Vagina (tissue), 2 donors: ENCODE measurements at places on chromosomes 13 and 19.

DNA sequence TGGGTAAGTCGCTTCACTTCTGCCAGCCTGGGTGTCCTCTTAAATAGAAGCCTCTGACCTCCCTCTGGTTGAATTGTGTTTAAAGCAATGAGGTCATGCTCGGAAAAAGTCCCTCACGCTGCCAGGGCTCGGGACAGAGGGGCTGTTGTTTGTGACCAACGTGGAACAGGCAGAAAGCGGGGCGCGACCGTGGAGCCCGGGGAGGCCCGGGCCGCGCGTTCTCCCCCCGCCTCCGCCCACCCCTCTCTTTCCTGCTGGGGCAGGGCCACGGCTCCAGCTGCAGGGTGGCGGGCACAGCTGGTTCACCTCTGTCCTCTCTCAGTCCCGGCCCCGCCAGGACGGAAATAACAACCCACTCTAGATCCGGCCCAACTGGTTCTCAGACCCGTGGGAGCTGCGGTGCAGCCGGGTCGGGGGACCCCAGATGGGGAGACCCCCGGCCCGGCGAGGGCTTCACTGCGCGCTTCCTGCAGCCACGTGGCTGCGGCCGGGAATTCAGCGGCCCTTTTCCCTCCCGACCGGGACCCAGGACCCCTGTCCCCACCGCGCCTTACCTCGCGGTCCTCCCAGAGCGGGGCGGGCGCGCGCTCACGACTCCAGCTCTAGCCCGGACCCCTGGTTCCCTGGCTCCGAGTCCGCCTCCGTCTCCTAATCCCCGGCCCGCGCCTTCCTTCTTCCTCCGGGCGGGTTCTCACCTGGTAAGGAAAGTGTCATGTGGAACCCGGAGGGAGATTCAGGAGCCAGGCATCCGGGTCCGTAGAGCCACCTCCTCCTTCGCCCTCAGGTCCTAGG, 1.9 kb downstream of the CDC42EP5 start:
- no peak for DNase-seq

DNA sequence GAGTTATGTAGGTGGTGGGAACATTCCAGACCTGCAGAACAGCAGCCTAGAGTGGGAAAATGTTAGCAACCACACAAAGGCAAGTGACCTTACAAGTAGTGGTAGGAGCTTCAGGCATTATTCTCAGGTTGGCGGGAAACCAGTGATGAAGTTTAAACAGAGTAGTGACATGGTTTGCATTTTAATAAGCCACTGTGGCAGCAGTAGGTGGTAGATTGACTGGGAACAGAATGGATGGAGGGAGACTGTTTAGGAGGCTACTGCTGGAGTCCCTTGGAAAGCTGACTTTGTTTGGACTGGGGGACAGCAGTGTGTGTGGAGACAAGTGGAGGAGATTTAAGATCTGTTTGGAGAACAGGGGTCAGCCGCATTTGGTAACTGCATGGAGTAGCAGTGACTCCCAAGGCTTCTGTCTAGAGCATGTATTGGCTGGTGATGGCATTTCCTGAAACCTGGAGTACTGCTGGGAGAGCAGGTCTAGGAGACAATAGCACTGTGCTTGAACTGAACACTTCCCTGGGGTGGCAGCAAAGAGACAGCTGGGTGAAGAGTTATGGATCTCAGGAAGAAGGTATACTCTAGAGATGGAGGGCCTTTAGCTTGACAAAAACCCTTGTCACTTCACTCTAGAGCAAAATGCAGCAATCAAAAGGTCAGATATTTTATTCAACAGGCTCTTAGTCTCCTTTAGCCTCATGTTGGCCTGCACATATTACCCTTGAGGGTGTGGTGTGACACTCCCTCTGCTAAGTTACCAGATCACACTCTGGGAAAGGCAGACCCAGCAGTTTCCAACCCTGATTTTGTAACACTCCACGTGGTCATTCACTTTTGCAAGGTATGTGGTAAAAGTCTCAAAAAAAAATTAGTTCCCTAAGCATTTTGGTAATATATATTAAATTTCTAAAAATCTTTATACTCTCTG, 70.3 kb downstream of the DHRS12 start:
- no peak for DNase-seq

DNA sequence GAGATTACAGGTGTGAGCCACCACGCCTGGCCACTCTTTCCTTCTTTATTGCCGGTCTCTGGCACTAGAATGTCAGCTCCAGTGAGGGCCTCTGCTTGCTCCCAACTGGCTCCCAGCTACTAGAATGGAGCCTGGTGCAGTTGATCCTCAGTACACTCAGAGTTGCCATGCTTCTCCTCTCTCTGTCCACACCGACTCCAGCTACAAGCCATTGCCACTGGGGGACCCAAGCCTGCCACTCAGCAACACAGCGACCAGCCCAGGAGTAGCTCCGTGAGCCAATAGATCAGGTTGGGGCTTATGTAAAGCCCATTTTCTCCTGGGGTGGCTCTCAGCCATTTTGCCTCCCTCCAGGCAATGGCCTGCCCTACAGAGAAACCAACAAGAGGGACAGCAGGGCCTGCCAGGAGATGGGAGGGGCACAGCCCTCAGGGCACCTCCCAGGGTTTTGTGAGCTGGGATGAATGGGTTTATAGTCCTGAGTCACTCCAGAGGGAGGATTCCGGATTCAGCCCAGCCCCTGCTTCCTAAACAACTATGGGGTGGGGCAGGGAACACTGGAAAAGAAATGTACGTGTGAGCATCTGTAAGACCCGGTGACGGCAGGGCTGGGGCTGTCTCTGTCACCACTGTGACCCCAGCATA, 36.5 kb downstream of the OPA3 start:
- no peak for DNase-seq

GRCh38 chr13:29849071-29849631, 1.3 kb downstream of the UBL3 start:
- DNase-seq, result no peak

- DNase-seq, result no peak
Measured at GRCh38 chr19:18878058-18878797, 17.7 kb downstream of the CERS1 start.

DNA sequence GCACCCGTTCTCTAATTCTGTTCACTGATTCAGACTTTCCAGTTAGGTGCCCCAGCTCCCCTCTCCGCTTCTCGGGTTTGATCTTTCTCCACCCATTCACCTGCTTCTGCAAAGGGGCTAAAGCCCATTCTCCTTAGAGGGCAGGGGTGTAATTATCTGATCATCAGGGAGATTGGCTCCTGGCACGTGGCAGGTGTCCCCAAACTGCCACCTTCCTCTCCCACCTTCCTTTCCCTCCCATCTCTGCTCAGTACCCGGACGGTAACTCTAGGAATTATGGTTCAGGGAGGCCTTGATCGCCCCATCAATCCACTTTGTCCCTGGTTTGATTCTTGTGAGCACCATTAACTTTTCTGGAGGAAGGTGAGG, 212 bp downstream of the FFAR1 start:
- DNase-seq, result peak; percentile 11

GRCh38 chr13:97339019-97339987, 94.7 kb upstream of the RAP2A start:
- no peak for DNase-seq

DNA sequence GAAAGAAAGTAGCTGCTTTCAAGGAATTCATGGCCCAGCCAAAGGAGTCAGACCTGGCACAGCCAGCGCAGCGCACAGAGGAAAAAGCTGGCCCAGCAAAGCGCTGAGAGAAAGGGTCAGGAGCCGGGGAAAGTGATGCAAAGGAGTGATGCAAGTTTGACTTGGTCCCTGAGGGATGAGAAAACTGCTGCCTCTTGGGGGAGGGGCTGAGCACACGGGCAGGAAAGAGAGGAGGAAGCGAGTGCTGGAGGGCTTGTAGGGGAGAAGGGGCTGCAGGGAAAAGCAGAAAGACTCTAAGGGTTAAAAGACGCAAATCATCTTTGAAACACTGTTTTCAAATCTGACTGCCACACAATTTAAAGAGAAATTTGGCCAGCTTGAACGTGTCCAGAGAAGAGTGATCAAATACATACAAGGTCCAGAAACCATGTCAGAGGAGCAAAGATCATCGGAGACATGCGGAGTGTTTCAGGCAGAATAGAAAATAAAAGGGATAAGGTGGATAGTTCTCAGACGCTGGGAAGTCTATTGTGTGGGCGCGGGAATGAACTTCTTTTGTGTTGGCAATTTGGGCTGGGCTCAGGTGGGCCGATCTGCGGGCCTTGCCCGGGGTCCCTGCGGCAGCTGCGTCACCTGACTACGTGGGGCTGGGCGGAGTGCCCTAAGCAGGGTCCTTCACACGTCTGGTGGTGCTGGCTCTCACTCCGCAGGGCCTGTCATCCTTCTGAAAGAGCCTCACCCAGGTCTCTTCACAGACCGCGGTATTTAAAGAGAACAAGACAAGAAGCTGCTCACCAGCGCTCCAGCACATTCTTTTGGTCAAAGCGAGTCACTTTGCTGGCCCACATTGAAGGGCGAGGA, 18.1 kb downstream of the N4BP2L1 start:
- no peak for DNase-seq

DNA sequence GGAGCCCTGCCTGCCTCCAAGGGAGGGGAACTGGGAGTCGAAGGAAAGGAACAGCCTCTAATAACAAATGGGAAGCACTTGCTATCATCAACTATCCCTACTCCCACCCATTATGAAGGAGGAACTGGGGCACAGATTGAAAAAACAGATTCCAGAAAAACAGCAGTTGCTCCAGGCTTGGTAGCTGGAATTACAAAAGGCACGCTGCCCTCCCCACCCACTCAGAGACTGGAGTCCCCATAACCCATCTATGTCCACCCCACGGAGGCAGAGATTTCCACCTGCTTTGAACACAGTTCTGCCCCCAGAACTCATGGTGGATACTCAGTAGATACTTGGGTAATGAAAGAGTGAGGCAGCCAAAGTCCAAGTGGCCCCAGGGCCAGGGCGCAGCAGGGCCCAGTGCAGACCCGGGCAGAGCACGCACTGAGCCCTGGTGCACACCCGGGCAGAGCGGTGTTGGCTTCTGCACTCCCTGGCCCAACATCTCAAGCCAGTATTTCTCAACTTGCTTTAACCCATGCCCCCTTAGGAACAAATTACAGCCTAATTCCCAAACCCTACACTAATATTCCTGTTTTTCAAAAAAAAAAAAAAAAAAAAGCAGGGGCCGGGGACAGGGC, 19.1 kb upstream of the CCNP start:
- DNase-seq, result no peak

DNA sequence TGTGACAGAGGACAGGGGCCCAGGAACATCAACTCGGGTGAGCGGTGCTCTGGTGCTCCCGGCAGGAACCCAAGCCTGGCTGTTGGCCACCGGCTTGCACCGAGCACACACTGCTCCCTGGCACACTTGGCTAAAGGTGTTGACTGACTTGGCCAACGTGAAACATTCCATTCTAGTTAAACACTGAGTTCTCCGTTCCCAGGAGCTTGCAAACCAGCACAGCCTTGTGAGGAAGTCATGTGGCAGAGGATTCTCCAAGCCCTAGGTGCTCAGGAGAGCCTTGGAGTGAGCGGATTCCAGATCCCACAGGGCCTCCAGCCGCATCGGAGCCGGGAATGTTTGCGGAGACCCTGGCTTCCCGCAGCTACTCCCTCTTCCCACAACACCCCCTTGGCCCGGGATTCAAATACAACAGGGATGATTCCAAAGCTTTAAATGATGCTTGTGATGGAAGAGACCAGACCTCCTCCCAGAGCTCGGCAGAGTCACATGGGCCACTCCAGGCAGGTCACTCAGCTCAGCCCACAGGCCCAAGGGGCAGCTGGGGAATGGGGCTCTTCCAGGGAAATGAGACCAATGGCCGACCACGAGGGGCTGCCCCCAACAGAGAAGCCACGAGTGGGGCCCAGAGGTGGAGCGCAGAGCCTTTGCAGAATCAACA, 2.9 kb downstream of the C13orf46 start:
- DNase-seq, result no peak
